ENCODE measurements at places on chromosomes 3 and 15. TPM values are rescaled to one million over a fixed set of nuclear protein-coding genes. Genes with fewer than 3 reads are reported as not detected.

- peak; percentile 29 for DNase-seq
These were observed 53.6 kb downstream of the VGLL3 start for GRCh38 chr3:86937306-86937791.

DNA sequence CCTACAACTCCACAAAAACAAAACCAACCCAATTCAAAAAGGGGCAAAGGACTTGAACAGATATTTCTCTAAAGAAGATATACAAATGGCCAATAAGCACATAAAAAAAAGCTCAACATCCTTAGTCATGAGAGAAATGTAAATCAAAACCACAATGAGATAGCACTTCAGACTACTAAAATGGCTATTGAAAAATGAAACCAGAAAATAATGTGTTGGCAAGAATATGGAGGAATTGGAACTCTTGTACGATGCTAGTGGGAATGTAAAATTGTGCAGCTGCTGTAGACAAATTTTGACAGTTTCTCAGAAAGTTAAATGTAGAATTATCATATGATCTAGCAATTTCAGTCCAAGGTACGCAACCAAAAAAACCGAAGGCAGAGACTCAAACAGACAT is 29.0 kb downstream of the KY start:
- no peak for DNase-seq

GRCh38 chr3:173863551-173863950 is 466.0 kb downstream of the NLGN1 start:
- no peak for DNase-seq

DNA sequence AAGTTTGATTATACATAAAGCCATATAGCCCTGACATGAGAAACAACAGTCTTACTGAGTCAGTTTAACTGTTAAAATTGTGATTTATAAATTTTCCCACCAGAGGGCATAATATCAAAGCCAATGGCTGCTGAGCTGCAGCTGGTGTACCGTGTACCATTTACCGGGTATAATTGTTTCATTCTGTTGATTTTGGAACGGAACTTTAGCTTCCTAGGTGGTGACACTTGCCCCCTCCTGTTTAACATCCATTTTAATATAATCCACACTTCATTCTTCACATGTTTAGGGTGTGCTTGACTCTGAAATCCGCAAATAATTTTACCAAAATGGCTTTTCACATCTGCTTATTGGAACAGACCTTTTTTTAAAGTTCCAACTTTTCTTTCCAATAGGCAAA is 72.8 kb downstream of the SLC9A9 start:
- no peak for DNase-seq

DNA sequence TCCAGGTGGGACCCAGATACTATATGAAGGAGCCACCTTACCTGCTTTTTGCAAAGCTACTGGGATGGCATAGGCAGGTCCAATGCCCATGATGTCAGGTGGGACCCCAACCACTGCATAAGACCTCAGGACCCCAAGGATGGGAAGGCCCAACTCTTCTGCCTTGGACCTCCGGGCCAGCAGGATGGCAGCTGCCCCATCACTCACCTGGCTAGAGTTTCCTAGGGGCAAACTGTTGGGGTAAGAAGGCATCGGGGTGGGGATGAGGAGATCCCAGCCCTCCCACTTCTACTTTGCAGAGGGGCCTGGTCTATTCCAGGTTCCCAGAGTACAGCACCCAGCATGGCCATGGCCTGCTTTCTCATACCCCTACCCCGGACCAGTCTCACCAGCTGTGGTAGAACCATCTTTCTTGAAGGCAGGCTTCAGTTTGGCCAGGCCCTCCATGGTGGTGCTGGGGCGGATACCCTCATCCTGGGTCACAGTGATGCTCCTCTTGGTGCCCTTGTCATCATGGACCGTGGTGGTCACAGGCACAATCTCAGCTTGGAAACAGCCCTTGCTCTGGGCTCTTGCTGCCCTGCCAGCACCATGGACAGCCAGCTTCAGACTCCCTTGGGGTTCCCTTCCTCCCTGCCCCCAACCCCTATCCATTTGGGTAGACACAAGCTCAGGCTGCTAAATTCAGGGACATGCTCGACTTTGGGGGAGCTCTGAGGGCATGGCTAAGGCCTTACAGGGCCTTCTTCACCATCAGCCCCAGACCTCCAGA is 10.6 kb downstream of the ACAA1 start:
- no peak for DNase-seq

- DNase-seq, result no peak
These were observed 212.1 kb downstream of the ROBO1 start for GRCh38 chr3:79555655-79556054.

DNA sequence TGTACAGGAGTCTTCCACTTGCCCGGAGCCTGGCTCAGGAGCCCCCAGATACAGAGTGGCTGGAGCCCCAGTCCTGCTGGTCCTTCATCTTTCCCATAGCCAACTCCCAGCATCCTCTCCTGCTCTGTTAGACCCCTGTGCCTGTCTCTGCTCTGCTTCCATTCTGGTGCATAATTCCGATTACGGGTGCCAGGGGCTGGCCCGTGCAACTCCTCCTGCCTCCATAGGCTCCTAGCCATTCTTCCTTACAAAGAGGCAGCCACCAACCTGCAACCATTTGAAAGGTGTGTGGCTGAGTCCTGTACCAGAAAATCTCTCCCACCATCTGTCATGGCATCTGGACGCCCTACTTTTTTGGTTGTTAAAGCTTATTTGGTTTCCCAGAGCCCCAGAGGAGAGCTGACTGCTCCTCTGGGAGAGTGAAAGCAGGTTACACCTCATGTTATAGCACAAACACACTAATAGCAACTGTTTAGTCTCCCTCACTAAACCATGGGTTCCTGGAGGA is 5.2 kb upstream of the RAD18 start:
- no peak for DNase-seq

- DNase-seq, result no peak
These were observed 13.2 kb upstream of the ZBED2 start for GRCh38 chr3:111608383-111608782.

DNA sequence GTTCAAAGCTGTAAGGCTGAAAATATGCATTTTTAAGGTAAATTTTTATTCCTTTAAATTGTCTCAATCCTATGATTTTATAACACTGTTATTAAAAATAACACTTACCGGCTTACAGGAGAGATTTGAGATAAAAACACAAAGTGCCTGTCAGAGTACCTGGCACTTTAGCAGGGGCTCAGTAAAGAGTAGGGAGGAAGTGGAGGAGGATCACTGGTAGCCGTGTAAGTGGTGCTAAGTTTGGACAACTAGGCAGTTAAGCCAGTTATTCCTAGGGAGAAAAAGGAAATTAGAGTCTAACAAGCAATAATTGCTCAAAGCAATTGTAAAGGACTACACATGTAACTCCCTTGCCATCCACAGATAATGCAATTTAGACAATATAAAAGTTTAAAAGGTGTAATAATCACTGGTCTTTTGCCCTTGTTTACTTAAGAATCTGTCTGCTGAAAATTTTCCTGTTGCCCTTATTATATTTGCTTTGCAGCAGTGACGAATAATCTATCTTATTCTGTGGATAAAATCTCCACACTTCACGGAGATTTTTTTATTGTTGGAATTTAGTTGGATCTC is 204.8 kb downstream of the CDIN1 start:
- no peak for DNase-seq

GRCh38 chr15:77482570-77482969 is 61.9 kb downstream of the HMG20A start:
- no peak for DNase-seq

GRCh38 chr3:25420147-25420546 is 7.9 kb upstream of the RARB start:
- DNase-seq, result no peak

DNA sequence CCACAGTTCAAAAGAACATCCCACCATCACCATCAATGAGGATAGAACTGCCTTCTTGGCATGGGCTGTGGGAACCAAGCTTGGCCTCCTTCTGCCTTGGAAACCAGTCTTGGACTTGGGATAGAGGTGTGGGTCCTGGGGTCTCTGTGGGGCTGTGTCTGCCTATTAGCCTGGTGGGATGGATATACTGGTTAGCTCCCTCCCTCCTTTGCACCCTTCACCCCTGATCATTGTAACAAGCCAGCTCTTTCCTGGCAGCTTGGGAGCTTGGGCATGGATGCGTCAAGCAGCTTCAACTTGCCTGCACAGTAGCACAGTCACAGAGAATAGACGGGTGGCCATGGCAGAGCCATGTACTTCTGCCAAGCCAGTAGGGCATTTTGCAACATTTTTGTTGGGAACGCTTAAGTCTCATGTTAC is 65.2 kb downstream of the SMAD6 start:
- no peak for DNase-seq

- DNase-seq, result no peak
These were observed 172.8 kb downstream of the KCNMB2 start for GRCh38 chr3:178709051-178709450.

- DNase-seq, result no peak
These were observed 30.4 kb upstream of the WWTR1 start for GRCh38 chr3:149688122-149688757.

The TMEM202 gene
- not detected for total RNA-seq

The ARRDC4 gene
- total RNA-seq, result 20.1 TPM

The A4GNT gene
- not detected for total RNA-seq

The ATP13A5 gene
- not detected for total RNA-seq

The TEX9 gene
- total RNA-seq, result 1.1 TPM

The CAV3 gene
- total RNA-seq, result 20.4 TPM

The PAQR5 gene
- 1.2 TPM for total RNA-seq
